A172 (cell line): ENCODE measurements at places on chromosomes 4 and X.

GRCh38 chr4:128841402-128841801, 31.9 kb downstream of the JADE1 start:
- no peak for DNase-seq

- DNase-seq: no peak
Observed at GRCh38 chrX:8237718-8238117, 66.7 kb upstream of the VCX2 start.

DNA sequence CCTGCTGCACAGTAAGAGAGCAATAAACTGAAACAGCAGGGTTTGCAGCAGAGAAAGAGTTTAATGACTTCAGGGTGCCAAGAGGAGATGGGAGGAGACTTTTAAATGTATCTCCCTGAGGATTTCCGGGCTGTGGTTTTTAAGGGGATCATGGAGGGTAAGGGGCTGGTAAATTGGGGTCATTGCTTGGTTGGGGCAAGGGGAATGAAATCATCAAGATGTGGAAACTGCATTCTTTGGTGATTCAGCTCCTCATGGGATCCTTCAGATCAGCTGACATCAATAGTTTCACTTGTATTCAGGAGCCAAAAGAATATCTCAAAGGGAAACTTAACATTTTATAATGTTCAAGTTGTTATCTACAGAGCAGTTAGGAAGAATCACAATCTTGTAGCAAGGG, 174.3 kb upstream of the ANXA10 start:
- no peak for DNase-seq

- DNase-seq: no peak
Observed at GRCh38 chr4:165308166-165308565, 19.3 kb upstream of the MSMO1 start.

DNA sequence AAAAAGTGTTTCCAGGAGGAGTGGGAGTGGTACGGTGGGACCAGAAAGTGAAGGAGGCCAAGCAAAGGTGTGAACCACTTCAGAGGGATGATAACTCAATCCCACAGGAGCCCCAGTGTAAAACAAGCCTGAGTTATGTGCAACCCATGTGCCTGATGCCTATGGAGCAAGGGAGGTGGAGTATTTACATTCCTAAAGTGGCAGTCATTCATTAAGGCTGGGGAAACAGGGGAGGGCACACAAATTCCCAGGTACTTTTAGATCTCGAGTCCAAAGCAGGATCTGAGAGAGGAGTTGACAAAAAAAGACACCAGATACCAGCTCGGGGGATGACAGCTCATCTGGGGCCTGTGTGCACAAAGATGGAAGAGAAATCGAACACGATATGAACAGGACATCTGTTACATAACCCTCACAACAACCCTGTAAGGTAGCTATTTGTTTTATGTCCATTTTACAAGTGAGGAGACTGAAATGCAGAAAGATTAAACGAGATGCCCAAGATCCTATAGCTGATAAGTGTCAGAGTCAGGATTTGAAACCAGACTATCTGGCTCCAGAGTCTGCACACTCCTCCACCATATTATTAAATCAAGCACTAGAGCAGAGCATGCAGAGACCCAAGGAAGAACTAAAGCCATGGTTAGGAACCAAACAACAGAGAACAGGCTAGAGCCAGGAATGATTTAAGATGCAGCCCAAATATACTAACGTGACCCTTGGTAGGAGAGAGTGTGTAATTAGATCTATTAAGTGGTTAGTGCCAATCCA, 91.9 kb upstream of the MAPK10 start:
- peak; percentile 2 for DNase-seq

- DNase-seq: no peak
Observed at GRCh38 chr4:135605076-135605475, 1403.5 kb upstream of the PABPC4L start.

DNA sequence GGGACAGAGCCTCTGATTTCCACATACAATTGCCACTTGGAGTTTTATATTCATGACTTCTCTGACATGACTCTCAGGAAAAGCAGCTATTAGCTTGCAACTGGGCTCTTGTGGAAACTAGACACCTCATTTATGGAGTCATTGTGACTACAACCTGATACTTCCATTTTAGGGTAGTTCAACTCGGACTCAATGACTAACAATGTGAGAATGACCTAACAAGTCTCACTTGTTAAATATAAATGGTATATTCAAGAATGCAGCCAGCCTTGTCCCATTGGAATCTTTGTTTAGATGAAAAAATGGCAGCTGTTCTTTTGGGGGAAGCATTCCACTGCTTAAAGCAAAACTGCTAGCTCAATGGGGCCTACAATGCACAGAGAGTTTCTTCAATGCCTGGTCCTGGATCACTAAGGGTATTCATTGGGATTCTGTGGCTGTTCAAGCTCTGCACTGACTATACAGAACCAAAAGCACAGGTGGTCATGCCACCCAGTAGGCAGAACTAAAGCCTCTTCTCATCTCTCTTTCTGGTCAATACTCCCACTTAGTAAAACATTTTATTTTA, 36.5 kb upstream of the GLRA3 start:
- no peak for DNase-seq

GRCh38 chrX:94366616-94367015, 692.6 kb downstream of the FAM133A start:
- DNase-seq: no peak

DNA sequence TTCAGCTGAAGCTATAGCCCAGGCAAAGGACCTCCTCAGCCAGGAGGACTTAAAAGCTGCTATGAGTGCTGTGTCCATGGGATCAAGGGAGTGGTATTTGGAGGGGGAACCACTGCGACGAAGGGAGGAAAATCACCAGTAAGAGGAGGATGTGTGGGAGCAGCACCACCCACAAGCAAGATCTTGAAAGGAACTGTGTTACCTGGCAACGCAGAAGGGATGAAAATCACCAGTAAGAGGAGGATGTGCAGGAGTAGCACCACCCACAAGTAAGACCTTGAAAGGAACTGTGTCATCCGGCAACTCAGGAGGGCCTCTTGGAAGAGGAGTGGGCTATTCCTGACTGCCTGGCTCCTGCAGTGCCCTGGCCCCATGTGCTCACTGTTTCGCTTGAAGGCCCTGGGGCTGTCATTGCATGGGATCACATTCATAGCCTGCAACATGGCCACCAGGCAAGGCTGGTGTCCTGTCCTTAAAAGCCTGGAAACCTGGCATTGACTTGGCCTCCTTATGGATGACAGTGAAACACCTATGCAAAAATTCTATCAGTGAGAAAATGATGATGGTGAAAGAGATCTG, 48.3 kb downstream of the TRMT44 start:
- DNase-seq: no peak

DNA sequence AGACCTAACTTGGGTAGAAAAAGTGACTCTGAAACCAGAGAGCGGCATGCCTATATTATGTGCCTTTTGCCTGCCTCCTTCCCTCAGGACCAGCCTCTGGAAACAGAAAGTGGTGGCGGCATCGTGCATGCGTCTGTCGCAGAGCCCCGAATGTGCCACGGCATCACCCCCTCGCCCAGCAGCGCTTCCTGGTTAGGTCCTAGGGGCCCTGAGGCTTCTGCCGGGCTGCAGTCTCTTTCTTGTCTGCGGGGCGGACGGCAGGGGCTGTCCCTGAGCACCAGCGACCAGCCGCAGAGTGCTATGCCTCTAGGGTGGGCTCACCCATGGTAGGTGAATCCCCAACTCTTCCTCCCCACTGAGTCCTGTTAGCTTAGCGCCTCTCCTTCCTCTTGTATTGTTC, 68.7 kb downstream of the VSIG4 start:
- DNase-seq: no peak

GRCh38 chr4:126213996-126214395, 899.2 kb downstream of the FAT4 start:
- no peak for DNase-seq

GRCh38 chr4:17418010-17418409, 93.9 kb downstream of the QDPR start:
- DNase-seq: no peak

GRCh38 chr4:71524756-71525155, 185.9 kb downstream of the SLC4A4 start:
- DNase-seq: no peak

GRCh38 chr4:58760100-58760499, 1649.9 kb upstream of the IGFBP7 start:
- no peak for DNase-seq

GRCh38 chr4:56048702-56049431, 100.1 kb downstream of the CEP135 start:
- DNase-seq: peak; percentile 27

DNA sequence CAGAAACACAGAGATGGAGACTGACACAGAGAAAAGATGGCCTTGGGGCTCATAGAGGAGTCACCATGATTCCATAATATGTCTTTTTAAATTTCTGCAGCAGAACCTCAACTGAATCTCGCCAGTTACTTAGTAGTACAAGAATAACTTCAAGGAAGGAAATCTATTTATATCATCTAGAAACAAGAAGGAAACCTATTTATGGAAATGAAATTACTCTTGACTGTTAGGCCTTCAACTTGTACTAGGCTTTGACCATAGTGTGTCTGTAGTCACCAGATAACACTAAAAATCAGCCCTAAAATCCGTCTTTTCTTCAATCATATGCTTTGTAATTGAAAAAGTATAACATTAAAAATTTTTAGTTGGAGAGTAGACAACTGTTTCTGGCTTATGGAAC, 740.4 kb downstream of the TRIML1 start:
- no peak for DNase-seq

GRCh38 chr4:165006456-165006855, 25.3 kb upstream of the TRIM60 start:
- no peak for DNase-seq
